ENCODE measurements at places on chromosomes 13 and 19.

- no peak for DNase-seq
These were observed 829 bp downstream of the KCNC3 start for GRCh38 chr19:50328224-50328872.

DNA sequence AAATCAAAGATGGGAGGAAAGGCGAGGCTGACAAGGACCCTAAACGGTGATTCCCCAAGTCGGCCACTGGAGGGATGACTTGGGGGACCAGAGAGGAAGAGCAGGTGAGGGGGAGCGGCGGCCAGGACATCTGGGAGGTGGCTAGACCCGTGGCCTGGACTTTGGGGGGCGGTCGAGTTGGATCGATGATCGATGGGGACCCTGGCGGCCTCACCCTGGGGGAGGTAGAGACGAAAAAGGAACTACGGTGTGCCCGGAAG, 7.7 kb upstream of the CIRBP start:
- DNase-seq, result no peak

DNA sequence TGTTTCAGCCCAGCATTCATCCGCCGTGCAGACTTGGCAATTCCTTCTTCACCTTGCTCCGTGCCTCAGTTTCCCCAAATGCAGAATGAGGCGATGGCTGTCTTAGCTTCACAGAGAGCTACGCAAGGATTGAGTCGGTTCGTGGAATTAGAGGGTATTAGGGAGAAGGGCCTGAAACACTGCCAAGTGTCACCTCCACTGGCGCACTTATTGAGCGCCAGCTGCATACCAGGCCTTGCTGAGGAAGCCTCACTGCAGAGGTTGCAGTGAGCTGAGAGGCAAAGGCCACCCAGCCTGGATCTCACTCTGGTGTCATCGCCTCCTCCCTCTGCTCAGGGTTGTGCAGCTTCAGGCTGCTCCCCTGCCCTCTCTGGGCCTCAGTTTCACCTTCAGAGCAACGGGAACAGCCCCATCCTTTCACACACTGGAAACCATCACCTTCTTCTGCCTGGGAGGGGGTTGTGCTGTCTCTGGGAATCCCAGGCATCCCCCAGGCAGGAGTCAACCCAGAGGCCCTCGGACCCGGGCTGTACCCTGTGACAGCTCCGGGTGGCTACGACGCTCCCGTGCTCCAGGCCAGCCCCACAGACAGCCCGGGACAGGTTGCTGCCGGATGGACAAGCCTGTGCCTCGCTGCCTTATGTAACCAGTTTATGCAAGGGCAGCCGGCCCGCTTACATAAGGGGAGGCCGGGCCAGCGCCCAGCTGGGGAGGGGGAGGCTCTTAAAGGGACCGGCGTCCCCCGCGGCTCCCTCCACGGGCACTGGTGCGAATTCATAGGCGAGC, 31.9 kb downstream of the NFIC start:
- DNase-seq, result peak; percentile 48

- no peak for DNase-seq
These were observed 10.2 kb downstream of the C19orf12 start for GRCh38 chr19:29704562-29705558.

DNA sequence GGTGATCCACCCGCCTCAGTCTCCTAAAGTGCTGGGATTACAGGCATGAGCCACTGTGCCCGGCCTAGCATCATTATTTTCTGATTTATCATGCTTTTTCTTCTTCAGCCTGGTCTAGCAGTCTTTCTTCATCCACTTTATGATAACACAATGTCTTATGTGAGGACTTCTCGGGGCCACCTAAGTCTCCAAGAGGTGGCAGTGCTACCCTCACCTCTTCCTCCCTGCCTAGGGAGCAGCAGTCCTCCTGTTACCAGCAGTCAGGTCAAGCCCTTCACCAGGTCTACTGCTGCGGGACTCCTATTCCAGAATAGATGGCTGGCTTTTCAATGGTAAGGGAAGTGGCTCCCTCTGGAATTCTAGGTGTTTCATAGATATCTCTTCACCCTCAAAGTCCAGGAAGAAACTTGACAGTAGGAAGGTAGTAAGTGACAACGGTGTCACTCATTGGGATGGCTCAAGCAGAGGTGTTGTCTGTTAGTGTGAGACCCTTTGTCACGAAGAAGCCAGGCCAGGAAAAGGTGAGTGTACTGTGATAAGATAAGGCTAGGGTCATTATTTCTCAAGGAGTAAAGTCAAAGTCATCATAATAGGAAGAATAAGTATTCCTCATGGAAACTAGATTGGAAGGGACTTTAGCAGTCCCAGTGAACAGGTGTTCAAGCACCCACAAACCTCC, 164.0 kb downstream of the KLF5 start:
- DNase-seq, result no peak

- DNase-seq, result no peak
These were observed 862.6 kb downstream of the EFNB2 start for GRCh38 chr13:105672881-105673280.

DNA sequence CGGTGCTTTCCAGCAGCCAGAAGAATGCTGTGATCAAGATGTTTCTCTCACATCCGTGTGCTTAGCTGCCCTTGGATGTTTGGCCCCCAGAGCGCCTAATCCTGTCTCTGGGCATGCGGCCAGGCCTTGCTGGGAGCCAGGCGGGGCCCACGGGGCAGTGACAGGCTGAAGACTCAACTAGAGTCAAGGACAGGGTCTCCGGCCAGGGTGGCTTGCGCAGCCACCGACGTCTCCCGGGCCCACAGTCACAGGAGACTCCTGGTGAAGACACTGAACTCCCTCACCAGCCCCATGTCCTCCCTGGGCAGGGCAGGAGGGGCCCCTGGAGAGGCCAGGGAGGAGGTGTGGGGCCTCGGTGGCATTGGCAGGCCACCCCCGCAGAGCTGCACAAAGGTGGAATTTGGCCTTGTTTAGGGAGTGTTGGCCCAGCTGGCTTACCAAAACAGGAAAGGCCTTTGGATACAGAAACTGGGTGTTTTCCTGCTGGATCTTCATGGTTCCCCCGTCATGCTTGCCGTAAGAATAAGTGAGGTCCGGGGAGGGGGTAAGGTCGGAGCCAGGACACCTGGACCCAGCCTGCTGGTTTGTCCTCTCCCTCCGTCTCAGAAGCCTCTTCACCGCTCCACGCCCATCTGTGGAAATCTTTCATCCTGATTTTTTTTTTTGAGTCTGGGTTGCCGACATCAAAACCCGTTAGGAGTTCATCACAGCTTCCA, 10.0 kb upstream of the NDUFS7 start:
- DNase-seq, result no peak

- DNase-seq, result no peak
These were observed 11.9 kb upstream of the ZNF57 start for GRCh38 chr19:2888731-2889224.

DNA sequence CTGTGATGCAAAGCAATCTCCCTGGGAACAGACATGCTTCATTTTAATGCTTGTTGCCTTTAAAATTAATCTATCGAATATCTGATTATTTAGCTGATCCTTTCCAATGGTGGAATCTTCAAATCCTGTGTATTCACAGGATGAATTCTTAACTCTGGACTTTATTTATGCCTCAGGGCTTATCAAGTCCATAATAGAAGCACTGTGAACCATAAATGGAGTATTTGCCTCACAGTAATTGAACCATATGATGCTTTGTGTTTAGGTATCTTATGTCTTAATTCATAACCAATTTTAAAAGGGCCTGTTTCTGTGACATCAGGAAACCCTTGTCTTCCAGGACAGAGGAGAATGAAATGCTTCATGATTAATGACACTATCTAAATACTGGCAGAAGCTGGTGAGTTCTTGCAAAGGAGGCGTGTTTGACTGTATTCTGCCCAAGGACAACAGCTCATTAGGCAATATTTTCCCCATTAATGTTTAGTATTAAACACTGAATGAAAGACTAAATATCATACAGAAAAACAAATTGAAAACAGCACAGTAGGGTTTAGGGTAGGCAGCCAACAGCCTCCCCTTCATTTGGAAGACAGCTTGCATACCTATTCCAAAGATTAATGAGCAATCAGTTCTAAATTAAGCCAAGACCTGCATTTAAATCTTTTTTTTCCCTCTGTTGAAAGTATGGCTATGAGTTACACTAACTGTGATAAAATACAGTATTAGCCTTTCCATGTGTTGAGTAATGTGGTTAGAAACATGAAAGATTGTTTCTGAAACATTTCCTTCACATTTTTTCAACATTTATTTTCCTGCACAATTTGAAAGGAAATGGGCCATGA, 709.4 kb downstream of the PCDH9 start:
- DNase-seq, result no peak

- no peak for DNase-seq
These were observed 55.1 kb upstream of the ZNF43 start for GRCh38 chr19:21891086-21891485.

DNA sequence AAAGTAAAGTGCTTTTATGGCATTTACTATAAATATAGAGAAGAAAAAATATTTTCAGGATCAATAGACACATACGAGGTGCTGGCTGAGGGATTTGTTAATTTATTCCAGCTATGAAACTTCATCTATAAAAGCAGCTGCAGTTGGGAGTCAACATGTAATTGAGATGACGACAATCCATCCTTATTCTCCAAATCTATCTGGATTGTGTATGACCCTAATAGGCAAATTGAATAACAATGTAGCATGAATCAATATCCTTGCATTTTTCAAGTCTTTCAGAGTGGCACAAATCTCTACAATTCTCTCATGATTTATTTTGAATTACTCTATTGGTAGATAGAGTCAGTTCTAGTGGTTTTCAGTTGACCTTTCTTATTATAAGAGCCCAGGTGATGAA, 1296.5 kb upstream of the SPRY2 start:
- no peak for DNase-seq

GRCh38 chr13:99528547-99528946, 27.3 kb downstream of the TM9SF2 start:
- no peak for DNase-seq

Measured in liver (tissue), 10 donors.